Esophagus squamous epithelium (tissue), 5 donors: ENCODE measurements at places on chromosomes 2 and 18.

- DNase-seq: no peak
Observed at GRCh38 chr18:32441533-32441932, 29.1 kb downstream of the GAREM1 start.

DNA sequence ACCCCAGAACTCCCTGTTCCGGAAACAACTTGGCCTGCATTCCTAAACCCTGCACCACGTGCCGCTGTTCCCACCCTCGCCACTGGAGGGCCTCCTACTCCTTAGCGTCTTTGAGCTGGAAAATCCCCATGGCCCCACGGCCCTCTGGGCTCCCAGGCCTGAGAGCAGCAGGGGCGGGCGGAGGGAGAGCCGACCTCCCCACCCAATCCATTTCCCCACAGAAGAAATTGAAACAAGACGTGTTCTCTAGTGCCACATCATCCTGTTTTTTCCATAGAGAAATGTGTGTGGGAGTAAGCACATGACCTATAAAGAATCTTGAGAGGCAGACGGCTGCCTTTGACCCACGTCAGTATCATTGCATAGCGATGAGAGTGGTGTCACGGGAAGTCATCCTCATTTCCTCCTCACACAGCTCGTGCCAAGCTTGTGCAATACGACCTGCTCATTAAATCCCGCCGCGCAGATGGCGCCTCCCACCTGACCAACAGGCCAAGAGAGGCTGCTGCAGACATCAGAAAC, 79.2 kb downstream of the LAMA1 start:
- no peak for DNase-seq

GRCh38 chr2:140348826-140349225, 1568.6 kb upstream of the NXPH2 start:
- no peak for DNase-seq

- DNase-seq: no peak
Observed at GRCh38 chr2:74052732-74053710, 68.3 kb downstream of the TET3 start.

DNA sequence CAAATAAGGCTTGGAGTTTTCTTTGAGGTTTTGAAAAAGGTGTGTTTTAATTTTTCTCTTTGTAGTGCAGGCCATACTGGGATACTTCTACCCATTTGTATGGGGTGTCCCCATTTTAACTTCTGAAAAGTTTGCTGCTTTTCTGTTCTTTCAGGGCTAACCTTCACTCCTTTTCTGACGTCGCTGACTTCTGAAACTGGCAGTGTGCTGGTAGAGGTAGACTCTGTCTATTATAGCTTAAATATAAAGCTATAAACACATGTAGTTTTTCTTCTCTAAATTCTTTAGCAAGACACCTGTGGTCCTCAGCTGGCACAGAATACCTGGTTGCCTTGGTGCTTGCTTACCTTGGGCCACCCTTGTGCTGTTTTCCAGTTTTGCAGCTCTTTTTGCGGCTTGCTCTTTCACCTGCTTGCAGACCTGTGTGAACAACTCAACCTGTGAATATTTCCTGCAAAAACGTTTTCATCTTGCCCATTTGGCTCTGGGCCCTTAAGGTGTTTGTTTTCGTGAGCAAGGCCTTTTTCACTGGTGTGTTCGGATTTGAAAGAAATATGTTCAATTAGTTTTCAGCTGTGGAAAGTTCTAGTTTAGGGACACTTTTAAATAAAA, 42.2 kb downstream of the PHLPP1 start:
- DNase-seq: no peak

DNA sequence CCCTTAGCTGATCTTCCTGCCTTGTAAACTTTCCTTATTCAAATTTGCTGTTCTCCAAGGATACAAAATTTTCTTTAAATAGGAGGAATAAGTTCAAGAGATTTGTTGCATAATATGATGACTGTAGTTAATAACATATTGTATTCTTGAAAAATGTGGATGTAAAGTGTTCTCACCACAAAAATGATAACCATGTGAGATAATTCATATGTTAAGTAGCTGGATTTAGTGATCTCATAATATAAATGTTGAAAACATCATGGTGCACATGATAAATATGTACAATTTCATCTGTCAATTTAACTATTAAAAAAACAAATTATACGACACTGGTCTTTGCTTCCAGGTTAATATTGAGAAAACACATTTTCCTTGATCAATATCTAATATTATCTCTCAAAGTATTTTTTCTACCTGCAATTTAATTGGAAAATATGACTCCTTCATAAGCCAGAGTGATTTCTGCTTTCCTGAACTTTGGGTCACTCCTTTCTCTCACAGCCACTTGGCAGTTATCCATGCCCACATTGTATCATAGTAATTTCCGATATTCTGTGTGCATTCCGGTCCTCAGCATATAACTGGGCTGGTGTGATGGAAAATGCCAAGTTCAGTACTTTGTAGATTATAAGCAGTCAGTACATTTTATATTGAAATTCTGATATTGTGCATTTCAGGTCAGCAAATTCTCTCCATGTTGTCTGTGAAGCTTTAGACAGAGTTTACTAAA, 152.6 kb downstream of the GULP1 start:
- DNase-seq: no peak

- no peak for DNase-seq
Observed at GRCh38 chr2:190887089-190887488, 6.5 kb downstream of the GLS start.

DNA sequence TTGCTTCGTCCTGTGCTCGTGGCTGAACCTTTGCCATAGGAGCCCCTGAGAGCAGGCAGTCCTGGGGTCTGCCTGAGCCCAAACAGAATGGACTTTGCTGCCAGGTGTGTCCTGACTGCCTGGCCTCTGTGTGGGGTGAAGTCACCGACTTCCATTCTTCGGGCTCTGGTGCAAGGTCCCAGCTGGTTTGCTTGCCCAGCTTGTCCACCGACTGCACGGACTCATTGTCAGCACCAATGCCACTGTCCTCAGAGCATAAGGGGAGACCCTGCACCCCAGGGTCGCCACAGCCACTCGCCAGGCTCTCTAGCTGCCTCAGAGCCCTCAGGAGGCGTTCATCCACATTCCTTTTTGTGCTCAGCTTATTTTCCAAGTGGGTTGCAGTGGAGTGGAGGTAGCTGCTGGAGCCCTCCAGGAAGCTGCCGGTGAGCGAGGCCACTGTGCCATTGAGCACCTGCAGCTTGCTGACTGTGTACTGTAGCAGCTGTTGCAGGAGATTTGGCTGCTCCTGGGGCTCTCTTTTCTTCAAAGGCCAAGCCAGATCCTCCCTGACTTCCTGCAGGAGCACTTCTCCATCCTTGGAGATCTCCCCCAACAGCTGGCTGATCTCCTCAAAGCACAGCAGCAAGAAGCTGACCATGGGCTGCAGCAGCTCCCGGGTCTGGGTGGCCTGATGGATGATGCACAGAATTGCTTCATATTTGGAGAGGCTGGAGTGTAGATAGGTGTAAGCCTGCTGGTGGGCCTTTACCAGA, 1.2 kb downstream of the PCARE start:
- DNase-seq: no peak

- DNase-seq: no peak
Observed at GRCh38 chr2:226763320-226763719, 36.3 kb downstream of the IRS1 start.

DNA sequence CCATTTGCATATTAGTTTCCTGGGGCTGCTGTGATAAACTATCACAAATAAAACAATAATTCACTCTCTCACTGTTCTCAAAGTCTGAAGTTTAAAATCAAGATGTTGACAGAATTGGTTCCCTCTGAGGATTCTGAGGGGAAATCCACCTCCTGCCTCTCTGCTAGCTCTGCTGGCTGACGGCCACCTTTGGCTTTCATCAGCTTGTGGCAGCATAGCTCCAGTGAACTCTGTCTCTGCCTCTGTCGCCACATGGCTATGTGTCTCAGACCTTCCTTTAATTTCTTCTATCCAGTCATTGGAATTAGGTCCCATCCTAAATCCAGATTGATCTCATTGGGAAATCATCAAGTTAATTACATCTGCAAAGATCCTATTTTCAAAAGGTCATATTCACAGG, 38.9 kb upstream of the TRIM43 start:
- no peak for DNase-seq

DNA sequence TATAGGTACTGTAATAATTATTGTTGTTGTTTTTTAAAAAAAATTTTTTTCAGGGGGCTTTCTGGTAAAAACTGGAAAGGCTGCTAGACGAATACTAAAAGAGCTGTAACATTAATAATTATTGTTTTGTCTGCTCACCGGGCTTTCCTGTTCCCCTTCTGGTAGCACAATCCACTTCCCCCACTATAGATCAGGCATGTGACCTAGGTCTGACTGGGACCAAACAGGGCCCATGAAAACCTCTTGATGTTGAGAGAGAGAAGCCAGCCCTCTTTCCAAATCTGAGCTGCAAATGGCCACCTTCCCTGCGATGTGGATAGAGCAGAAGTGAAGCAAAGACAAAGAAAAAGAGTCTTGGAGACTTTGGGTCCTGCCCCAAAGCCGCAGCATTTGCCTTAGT, 23.4 kb downstream of the SH2D6 start:
- DNase-seq: no peak

DNA sequence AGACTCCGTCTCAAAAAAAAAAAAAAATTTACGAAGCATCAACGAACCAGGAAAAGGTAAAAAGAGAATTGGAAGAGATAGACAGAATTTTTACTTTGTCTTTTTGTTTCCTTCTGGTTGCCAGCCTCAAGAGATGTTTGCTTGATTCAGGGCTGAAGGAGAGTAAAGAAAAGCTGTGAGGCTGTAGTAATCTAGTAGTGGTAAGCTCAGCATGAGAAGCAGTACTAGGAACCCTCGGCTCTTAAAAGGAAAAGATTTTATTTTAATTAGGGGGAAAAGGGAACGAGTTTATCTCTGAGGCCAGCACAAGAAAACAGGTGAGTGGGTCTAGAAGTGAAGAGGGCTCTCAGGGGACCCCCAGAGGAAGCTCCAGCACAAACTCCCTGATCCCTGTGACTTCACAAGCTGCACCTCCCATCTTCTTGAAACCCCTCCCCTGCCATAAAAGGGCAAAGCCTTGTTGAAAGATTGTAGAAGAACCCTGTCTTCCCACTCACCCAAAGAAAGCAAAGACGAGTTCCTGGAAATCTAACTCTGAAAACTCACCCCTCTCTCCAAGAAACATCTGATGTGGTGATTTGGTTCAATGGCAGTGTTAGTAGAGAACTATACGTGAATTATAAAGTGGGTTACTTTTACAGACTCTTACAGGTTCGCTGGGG, 8.6 kb downstream of the RBMS1 start:
- no peak for DNase-seq

- DNase-seq: no peak
Observed at GRCh38 chr2:47896450-47896968, 9.8 kb downstream of the FBXO11 start.

DNA sequence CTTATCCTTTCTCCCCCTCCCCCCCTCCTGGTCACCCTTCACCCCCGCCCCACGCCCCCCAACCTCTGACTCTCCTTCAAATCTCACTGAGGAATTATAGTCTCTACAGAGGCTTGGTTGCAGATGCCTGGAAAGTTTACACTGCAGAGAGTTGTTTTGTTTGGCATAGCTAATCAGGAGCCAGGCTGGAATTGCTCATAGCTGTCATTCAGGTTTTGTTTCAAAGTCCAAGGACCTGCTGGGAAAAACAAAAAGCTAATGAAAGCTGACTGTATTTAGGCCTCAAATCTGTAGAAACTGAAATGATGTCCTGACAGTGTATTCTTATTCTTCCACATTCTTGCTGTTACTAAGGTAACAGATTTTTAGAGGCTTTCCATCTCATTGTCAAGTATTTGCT, 22.6 kb downstream of the GREB1L start:
- no peak for DNase-seq

GRCh38 chr2:72673279-72673678, 152.6 kb downstream of the EXOC6B start:
- DNase-seq: no peak

- DNase-seq: no peak
Observed at GRCh38 chr2:20415511-20415918, 31.4 kb upstream of the RHOB start.

GRCh38 chr18:48616484-48617255, 77.8 kb downstream of the CTIF start:
- DNase-seq: no peak

DNA sequence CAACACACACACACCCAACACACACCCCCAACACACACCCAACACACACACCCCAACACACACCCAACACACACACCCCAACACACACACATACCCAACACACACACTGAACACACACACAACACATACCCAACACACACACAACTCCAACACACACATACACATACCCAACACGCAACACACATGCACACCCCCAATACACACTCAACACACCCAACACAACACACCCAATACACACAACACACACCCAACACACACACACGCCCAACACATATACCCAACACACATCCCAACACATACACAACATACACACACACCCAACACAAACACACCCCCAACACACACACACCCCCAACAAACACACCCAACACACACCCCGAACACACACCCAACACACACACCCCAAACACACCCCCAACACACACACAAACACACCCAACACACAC, 8.2 kb upstream of the STK25 start:
- DNase-seq: no peak

DNA sequence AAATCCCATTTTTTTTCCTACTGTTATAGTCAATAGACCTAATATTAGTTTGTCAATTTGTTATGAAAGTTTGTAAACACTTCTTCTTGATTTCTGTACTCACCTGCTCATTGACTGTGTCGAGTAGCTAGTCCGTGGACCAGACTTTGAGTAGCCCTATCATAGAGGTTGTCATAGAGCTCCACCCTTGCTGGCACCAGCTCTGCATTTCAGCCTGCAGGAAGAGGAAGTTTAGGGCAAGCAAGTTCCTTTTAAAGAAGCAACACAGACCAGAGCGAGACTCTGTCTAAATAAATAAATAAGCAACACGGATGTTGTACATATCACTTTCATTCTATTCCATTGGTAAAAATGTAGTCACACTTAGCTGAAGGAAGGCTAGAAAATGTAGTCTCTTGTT, 74.0 kb downstream of the MCFD2 start:
- DNase-seq: no peak

DNA sequence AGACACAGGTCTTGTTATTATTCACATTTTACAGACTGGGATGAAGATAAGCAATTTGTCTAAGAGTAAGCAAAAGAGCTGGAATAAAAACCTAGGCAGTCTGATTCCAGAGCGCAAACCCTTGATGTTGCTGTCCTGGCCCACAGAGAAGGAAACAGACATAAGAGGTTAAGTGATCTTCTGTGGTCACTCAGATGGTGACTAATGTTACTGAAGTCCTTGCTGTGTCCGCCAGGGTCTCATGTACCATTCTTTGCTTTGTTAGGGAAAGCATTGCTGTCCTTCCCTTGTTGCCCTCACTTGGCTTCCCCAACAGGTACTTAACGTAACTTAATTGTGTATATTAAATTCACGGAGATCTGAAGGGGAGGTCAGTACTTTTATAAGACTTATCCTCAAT, 14.9 kb upstream of the FAP start:
- DNase-seq: no peak
